ENCODE measurements at places on chromosomes 2 and 18.
A peak's percentile ranks its signal among the peaks of the same experiment; 100 is the strongest.

- DNase-seq = peak; percentile 11
Measured at GRCh38 chr2:206561962-206562361, 80.3 kb upstream of the FAM237A start.

DNA sequence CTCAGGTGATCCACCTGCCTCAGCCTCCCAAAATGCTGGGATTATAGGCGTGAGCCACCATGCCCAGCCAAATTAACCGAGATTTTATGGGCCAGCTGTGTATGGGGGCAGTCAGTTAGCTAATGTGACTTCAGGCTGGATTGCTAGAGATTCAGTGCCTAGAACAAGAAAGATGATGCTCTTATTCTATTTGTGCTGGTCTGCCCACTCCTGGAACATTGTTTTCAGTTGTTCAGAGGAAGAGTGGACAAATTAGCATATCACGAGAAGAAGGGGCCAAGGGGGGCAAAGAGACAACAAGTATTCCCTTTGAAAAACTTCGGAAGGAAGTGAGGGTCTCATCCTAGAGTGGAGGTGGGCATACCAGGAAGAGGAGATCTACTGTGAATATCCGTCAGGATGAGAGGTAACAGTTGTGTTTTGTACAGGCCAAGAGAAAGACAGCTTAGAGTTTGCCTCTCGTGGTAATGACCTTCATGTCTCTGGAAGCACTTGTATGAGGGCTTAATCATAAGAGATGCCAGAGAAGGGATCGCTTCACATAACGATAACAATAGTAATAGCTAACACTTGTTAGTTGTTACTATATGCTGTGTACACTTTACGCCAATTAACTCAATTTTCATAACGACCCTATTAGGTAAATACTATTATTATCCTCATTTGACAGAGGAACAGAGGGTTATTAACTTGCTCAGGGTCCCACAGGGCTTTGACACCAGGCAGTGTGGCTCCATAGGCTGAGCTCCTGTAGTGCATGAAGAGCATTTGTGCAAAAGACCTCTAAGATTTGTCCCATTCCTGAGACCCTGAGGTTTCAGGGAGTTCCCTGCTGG, 138.3 kb downstream of the DDX1 start:
- no peak for DNase-seq

DNA sequence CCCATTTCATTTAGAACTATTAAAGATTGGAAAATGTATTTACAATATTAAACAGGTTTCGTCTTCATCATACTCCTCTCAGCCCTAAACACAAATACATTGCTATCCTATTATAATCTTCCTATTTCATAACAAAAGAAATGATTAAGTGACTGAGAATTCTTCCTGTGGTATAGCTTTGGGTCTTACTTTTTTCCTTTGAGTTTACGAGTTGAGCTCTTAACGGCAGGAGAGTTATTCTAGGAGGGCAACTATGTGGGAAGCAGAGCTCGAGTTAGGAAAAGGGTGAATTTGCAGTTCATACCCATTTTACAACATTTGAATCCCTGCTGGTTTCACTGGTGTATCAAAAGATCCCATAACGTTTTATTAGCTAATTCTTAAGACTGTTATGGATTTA, 105.0 kb downstream of the FIGN start:
- DNase-seq = no peak

DNA sequence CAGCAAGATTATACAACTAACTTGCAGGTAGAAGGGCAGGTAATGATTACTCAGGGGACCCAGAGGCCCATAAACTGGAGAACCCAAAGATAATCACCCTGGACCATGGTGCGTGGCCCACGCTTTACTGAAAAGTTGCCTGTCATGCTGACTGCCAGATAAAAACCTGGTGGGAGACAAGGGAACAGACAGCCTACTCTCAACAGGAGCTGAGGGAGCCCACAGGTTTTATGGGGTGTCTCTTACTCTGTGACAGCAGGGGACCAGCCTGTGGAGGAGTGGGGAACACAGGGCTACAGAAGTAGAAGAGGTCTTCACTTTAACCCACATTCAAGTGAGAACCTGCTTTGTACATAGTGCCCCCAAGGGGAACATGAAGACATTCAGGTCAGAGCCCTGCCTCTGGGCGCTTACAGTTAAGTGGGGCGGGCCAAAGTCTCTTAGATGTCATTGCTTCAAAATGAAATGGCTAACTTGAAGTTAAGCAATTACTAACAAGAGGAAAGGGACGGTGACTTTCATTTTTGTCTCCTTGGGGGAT, 60.4 kb downstream of the DHRS9 start:
- DNase-seq = no peak

DNA sequence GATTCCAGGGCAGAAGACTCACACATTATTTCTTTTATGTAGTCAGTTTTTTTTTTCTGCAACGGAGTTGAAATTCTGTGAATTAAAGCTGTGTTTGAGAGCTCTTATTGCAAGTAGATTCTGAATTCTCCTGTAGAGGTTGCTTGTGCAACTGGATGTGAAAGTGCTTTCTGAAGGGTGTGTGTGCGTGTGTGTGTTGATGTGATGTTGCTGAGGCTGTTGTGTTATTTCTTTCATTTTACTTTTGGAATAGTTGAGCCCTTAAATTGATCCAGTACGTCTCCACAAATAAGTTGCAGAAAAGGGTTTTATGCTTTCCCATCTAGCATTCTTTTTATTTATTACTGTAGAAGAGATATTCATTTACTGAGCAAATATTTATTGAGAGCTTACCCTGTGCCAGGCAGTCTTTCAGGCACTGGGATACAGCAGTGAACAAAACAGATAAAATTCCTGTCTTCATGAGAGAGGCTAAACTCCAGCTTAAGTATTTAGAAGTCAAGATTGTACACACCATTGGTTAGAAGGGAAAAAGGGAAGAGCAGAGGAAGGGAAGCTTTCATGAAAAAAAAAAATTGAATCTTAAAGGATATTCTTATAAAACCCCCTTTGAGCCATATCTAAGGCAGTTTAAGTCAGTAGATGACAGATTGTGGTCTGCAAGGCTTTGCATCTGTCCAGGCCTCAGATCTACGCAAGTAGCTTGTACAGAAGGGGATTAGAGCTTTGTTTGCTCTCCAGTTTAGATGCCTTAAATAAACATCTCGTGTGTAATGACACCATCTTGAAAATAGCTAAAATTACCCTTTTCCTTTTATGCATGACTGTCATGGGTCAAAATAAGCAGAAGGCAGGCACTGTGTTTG, 58.2 kb downstream of the MYO1B start:
- no peak for DNase-seq
